Psoas muscle (tissue), 8 donors: ENCODE measurements at places on chromosomes 7 and 10. TPM values are rescaled to one million over a fixed set of nuclear protein-coding genes. Genes with fewer than 3 reads are reported as not detected.
A peak's percentile ranks its signal among the peaks of the same experiment; 100 is the strongest.

GRCh38 chr10:74760086-74760979, 66.1 kb upstream of the KAT6B start:
- H3K27me3 ChIP-seq = no peaks in the 10 kb centered on the region
- no peak for DNase-seq
- no peak overlapping the region for H3K4me3 ChIP-seq

DNA sequence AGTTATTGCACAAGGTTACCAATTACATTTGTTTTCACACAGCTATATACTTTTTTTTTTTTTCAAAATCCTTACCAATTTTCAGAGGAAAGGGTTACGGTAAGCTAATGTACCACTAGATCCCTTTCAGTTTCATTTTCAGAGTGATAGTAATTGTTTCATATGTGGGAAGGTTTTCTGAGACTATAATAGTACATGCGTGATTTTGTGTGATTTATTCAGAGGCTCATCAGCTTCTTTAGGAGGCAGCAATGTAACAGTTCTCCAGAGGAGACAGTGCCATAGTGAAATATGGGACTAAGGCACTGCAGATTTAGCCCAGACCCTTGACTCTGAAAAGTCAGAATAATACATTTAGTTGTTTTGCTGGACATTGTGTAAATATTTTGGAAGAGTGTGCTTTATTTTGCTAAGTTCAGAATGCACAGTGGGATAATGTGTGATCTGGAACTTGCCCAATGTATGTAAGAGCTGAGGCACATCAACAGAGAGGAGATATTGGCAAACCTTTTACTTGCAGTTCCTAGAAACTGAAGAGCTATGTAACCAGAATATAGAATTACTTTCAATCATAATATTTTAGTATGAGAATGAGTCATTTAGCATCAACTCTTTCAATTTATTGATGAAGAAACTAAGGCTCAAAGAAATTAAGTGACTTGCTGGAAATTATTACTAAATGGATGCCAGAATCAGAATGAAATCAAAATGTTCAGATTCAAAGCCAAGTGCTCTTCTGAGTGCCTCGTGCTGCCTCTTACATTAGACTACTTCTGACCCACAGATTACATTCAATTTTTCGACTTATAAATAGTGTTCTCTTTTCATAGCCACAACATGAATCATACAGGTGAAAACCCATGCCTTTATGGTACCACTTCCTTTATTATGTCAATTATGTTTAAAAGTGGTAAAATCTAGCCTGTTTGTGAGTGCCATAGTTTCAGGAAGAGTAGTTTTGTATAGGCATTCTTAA, 207.7 kb upstream of the TEX47 start:
- DNase-seq = no peak
- H3K27me3 ChIP-seq = no peaks in the 10 kb centered on the region
- H3K36me3 ChIP-seq = no peaks in the 10 kb centered on the region
- H3K27ac ChIP-seq = no peak overlapping the region
- peak overlapping the region; percentile 31 for H3K4me3 ChIP-seq

DNA sequence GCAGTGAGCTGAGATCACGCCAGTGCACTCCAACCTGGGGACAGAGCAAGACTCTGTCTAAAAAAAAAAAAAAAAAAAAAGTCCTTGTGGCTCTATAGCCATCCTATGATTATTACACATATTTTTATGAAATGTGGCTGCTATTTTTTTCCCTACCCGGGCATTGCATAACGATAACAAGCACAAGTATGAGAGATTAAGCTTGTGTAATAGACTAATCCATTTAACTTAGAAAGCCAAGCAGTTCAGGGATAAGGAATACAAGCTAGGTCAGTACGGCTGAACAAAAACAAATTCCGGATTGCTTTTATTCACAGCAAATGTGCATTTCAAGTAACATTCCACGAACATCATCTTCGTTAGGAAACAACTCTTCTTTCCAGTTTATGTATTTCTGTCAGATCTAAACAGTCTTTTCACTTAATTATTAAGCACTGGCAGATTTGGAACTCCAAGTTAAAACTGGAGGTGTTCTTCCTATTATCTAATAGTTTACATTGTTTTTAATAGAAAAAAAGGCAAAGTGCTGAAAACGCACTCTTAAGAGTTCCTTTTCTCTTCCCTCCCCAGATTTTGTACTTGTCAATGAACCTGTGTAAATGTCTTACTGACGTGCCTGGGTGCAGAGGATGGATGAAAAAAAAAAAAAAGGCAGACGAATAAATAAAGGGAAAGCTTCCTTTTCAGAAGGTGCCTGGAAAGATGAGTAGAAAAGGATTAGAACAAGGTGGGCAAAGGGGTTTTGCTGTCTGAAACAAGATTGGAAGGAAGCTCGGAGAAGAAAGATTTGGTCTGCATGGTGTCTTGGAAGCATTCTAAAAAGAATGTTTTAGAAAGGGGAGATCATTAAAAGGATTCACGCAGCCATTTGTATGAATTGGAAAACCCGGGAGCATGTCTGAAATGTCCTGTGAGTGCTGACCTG, 81.1 kb downstream of the PRTFDC1 start:
- H3K27ac ChIP-seq = no peak overlapping the region
- H3K4me1 ChIP-seq = peaks cover 9% of the 10 kb centered on the region
- no peaks in the 10 kb centered on the region for H3K36me3 ChIP-seq
- DNase-seq = no peak
- H3K27me3 ChIP-seq = no peaks in the 10 kb centered on the region

DNA sequence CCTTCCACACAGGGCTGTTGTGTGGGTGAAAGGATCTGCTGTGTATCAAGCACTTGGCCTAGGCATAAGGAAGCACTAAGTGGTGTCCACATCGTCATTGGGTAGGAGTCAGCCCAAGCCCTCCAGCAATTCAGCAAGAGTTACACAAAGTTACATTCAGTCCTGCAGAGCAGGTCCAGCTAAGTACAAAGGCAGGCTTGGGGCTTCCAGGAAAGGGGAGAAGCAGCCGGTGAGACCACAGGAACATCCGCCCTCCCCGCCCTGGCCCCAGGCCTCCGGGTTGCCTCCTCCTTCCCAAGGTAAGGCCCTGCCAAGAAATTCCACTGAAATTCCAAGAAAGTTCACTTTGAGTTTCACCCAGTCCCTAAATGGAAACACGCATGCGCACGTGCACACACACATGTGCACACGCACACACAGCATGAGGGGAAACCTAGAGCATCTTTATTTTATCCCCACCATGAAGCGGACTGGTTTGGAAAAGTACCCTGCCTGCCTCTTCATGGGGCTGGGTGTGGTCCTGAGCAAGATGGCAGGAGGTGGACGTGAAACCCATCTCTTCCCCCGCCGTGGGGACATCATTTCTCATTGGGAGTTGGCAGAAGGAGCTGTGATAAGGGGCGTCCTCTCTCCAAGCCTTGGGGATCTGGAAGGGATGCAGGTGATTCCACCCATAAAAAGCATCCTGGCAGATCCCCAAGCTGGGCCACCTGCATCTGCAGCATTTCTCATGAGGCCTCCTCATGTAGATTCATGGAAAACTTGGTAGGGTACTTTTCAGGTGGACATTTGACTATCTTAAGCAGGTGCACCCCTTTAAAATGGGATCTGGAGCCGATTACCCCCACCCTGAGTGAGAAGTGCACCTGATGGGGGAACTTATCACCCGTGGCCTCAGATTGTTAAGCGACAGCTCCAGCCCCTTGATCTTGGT, 69.1 kb upstream of the NANOS1 start:
- peak; percentile 59 for DNase-seq
- H3K4me1 ChIP-seq = peaks cover 29% of the 10 kb centered on the region
- H3K27me3 ChIP-seq = no peaks in the 10 kb centered on the region
- peak overlapping the region; percentile 76 for H3K27ac ChIP-seq
- H3K4me3 ChIP-seq = no peak overlapping the region

DNA sequence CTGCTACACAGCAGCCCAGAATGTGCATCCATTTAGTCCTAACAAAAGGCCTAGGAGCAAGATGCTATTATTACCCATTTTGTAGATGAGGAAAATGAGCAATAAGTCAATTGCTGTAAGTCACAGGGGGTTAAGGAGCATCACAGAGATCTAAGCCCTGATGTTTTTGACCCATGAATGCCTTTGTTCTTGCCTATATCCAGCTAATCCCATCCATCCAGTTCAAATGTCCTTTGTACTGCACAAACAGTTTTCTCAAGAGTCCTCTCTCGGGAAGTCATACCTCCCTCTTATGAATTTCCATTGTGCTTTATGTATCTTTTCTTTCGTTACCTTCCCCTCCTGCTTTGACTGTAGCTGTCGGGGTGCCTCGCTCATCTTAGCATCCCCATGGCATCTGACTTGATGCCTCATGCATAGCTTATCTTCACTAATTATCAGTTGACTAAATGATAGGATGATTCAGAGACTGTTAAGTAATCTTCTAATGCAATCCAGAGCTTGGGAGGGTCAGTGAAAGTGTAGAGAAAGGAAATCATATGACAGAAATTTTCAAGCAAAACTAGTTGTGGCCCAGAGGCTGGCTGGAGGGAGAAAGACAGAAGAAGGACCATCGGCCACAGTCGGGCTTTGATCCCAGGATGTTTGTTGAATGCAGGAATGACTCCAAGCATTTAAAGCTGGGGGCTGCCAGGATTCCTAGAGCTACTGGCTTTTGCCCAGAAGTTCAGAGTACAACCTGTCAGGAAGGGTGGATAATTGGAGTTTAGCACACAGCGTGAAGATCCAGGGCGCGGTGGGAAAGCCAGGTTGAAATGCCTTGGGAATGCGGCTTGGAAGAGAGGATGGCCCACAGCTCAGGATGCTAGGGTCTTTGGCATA, 23.5 kb downstream of the BLVRA start:
- H3K36me3 ChIP-seq = no peaks in the 10 kb centered on the region
- no peak for DNase-seq
- H3K27me3 ChIP-seq = no peaks in the 10 kb centered on the region
- peaks cover 26% of the 10 kb centered on the region for H3K4me1 ChIP-seq
- H3K27ac ChIP-seq = no peak overlapping the region

DNA sequence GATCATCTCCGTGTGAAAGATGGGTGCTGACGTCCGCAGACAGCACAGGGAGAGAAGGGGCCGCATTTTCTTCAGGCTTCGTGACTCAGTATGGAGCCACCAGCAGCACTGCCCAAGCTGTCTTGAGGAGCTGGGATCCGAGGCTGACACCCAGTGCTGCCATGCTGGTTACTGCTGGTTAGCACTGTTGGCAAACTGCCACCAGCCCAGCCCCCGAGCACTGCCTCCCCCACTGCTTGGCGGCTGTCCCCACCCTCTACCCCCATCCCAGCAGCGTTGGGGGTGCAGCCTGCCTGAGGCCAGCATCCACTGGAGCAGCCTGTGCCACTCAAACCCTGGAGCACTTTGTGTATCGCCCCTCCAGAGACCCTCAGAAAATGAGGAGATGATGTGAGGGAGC, 35.8 kb upstream of the EN2 start:
- H3K27ac ChIP-seq = no peak overlapping the region
- DNase-seq = no peak
- H3K4me1 ChIP-seq = no peaks in the 10 kb centered on the region
- peaks cover 46% of the 10 kb centered on the region for H3K27me3 ChIP-seq
- no peak overlapping the region for H3K4me3 ChIP-seq

DNA sequence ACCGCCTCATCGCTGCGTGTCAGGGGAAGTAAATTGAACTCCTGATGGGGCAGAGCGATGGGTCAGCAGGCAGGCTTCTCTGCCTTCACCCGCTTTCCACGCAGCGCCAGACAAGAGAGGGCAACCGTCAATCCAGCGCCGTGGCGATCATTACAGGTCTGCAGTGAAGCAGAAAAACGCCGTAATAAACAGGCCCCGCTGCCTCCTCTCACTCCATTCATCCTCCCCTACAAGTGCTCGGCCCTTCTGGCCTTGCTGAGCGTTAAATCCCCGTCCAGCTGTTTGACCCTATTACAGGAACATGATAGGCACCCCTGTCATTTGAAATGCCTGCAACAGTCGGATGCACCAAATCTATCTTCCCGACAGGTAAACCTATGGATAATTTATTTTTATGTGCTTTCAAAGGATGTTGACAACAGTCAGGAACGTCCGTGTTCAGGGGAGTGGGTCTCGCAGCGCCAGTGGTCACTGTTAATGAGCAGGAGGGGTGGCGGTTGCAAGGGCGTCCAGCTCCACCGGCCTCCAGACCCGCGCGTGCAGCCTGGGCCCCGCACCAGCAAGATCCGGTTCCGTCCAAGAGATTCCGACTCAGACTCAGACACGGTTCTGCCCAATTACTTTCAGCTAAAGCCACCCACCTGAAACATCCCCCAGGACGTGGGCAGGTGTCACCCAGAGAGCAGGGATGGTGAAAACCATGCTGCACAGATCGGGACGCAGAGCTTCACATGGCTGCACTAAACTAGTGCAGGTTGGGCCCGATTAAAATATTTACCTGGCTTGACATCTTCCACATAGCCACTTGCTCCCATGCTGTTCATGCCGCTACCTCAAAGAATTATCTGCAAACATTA, 508.0 kb upstream of the MGMT start:
- no peak overlapping the region for H3K4me3 ChIP-seq
- H3K36me3 ChIP-seq = no peaks in the 10 kb centered on the region
- H3K27ac ChIP-seq = no peak overlapping the region
- H3K4me1 ChIP-seq = no peaks in the 10 kb centered on the region
- DNase-seq = no peak
- H3K27me3 ChIP-seq = no peaks in the 10 kb centered on the region

DNA sequence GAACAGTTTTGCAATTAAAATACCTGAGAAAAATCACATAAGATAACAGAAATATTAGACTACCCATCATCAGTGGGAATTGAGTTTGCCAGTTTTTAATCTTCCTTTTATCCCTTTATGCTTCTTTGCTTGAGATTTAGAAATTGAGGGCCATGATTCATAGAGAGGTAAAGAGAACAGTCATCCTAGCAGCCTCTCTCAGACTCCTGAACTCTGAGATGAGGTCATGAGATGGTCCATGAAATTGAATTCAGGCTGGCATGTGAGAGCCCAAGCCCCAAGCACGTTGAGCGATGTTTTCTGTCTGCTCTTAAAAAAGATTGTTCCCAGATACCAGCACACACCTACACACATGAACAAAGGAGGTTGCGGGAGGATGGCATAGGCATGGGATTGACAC, 91.1 kb downstream of the CREB5 start:
- H3K27ac ChIP-seq = no peak overlapping the region
- no peaks in the 10 kb centered on the region for H3K36me3 ChIP-seq
- H3K27me3 ChIP-seq = no peaks in the 10 kb centered on the region
- DNase-seq = no peak
- H3K4me1 ChIP-seq = no peaks in the 10 kb centered on the region

DNA sequence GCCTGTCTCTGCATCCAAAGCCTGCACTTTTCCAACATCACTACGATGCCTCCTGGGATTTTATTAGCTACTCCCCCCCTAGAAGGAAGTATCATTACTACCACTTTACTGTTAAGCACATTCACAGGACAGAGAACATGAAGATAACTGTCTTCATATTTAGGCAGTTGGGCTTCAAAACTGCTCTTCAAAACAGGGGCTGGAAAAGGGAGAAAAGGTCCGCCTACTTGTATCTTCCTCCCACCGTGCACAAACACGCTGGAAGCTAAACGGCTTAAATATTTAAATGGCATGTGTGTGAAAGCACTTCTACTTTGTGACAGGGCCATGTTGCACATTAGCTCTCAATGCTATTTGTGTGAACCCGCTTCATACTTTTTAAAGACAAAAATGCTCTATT, 999 bp downstream of the ITIH5 start:
- peaks cover 15% of the 10 kb centered on the region for H3K4me1 ChIP-seq
- DNase-seq = no peak
- H3K4me3 ChIP-seq = peak overlapping the region; percentile 68
- no peaks in the 10 kb centered on the region for H3K36me3 ChIP-seq
- H3K27me3 ChIP-seq = peaks cover 73% of the 10 kb centered on the region

- no peaks in the 10 kb centered on the region for H3K27me3 ChIP-seq
- no peak overlapping the region for H3K4me3 ChIP-seq
- no peak overlapping the region for H3K27ac ChIP-seq
- no peaks in the 10 kb centered on the region for H3K36me3 ChIP-seq
These were observed 8.4 kb upstream of the CDHR3 start for GRCh38 chr7:105954711-105955110.

KIF11 gene
- total RNA-seq = 0.32 TPM

MIOS gene
- 136 TPM for total RNA-seq
